ENCODE measurements at places on chromosomes 6 and 20.
A peak's percentile ranks its signal among the peaks of the same experiment; 100 is the strongest.

DNA sequence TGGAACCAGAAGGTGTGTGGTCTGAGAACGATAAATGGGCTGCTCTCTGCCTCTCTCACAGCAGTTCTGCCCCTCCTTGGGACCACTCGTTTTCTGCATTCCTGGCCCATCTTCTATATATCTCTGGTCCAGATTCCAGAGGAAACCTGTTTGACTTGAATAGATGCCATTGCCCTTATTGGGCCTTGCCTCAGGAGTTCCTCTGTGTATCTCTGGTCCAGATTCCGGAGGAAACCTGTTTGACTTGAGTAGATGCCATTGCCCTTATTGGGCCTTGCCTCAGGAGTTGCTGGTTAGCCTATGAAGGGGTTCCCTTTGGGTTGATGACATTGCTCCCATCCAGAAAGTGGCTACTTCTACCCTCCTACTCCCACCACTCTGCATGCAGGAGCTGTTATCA is 189.4 kb downstream of the SLC16A10 start:
- no peak for DNase-seq

GRCh38 chr6:167077241-167077932 is 45.5 kb upstream of the CCR6 start:
- DNase-seq, result no peak

DNA sequence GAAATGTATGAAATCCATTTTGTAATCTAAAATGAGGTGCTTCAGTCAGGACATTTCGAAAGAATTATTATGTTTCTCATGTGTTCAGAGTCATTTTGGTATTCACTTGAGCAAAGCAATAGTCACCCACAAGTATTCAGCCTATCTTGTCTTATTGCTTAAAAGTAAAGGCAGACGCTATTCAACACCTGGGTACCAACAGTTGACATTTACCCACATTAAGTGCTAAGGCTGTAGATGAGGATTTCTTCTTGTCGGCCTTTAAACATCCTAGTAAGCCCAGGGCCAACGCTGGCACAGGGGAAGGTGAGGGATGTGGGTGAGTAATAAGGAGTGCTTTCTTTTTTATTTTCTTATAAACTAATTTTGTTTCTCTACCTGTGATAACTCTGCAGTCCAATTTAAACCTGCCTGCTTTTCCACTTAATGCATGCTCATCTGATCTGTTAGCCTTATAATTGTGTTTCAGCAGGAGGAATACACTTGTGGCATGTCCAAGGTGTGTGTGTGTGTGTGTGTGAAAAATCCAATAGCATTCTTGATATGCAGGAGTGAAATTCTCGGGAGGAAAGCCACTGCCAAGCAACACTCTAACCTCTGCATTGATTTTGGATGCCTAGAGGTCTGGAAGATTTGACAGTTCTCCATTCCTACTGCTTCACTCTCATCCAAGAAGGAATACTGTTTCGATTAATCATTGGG is 252.0 kb downstream of the SOX4 start:
- DNase-seq, result no peak

GRCh38 chr6:120378582-120379220 is 955.6 kb downstream of the TBC1D32 start:
- no peak for DNase-seq

DNA sequence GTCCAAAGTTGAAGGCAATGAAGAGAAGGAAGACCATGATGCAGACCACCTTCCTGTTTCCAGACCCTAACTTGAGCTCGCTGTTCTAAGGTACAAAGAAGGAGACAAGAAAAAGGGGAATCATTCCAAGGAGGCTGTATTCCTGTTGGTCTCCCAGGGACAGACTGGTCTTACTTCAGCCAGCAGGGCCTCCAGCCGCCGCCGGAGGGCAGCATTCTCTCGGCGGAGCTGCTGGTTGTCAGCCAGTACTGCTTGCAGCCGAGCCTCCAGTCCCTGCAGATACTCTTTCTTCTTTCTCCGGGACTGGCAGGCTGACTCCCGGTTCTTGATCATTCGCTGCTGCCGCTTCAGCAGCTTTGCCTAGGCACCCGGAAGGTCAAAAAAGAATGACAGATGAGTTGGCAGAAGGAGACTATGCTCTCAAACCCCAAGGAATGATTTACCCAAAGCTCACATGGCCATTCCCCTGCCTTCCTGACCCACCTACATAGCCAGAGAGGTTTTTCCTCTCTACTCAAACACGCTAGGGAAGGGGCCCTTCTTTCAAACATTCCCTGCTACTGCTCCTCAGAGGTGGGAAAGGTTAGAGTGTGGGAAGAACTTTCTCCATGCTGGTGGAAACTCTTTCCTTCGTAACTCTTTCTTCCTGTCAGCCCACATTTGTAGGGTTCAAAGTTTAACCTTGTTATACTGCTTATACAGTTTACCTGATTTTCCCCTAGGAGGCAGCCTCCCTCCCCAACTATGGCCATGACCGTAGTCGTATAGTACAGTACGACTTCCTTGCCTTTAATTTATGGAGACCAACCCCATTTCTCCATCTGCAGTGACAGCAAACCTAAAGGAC is 9.0 kb downstream of the ATF6B start:
- DNase-seq, result peak; percentile 86

DNA sequence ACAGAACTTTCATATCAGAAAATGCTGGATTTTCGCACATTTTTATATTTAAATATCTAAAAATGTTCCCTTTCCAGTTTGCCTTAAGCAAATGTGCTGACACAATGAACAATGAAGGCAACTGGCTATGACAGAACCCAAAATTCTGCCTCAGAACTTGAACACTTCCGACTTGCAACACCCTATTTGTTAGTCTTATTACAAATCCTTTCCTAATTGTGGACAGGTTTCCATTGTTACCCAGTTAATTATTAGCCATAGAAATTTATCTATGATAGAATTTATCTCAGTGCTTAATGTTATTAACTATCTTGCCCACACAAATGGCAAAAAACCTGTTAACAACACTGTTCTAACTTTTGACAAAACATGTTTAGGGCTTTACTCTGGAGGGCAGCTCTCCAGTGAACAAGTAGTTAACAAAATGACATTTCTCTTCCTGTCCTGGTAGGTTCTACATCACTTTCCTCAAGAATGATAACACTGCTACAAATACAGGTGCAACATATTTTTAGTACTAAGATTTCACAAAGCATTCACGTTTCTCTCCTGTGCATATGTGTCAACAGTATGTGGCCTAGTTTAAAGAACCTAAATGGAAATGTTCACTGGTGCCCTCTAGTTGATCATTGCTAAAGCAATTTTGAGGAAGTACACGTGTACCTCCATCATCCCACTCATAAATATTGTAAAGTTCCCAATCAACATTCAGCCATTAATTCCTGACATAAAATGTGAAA is 58.4 kb downstream of the HIVEP2 start:
- DNase-seq, result peak; percentile 48

GRCh38 chr6:1896897-1897296 is 287.2 kb downstream of the FOXC1 start:
- no peak for DNase-seq

GRCh38 chr6:167470836-167471547 is 146.1 kb downstream of the TTLL2 start:
- DNase-seq, result no peak

DNA sequence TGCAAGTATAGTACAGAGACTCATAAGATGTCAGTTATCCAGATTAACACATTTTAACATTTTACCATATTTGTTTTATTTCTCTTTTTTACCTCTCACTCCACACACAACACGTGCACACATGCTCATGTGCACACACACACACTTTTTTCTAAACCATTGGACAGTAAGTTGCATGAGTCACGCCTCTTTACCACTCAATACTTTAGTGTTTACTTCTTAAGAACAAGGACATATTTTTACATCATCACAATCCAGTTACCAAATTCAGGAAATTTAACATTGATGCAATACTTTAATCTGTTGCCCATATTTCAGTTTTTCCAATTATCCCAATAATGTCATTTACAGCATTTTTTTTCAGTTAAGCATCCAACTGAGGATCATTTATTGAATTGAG is 109.0 kb downstream of the RIN2 start:
- peak; percentile 52 for DNase-seq

DNA sequence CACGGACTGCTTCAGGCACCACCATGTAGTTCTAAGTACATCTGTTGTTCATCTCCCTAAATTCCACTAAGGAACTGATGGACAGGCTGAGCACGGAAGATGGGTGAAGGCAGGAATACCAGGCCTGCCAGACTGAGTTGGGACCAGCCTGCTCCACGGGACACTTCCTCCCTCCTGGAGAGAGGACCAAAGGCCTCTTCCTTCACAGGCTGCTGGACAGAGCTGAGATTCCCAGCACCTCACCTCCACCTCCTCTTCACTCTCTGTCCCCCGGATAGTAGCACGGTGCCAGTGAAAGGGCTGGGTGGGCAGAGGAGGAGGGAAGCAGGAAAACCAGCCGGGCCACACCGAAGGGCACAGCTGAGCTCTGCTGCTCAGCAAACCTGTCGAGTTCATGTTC is 22.9 kb upstream of the TCFL5 start:
- no peak for DNase-seq

GRCh38 chr6:6821639-6822261 is 233.2 kb downstream of the LY86 start:
- DNase-seq, result no peak

GRCh38 chr6:5723841-5724691 is 282.7 kb downstream of the NRN1 start:
- no peak for DNase-seq

- no peak for DNase-seq
Measured at GRCh38 chr6:165615636-165616035, 47.4 kb downstream of the PDE10A start.

- no peak for DNase-seq
Measured at GRCh38 chr6:110034667-110035036, 56.5 kb downstream of the GPR6 start.

DNA sequence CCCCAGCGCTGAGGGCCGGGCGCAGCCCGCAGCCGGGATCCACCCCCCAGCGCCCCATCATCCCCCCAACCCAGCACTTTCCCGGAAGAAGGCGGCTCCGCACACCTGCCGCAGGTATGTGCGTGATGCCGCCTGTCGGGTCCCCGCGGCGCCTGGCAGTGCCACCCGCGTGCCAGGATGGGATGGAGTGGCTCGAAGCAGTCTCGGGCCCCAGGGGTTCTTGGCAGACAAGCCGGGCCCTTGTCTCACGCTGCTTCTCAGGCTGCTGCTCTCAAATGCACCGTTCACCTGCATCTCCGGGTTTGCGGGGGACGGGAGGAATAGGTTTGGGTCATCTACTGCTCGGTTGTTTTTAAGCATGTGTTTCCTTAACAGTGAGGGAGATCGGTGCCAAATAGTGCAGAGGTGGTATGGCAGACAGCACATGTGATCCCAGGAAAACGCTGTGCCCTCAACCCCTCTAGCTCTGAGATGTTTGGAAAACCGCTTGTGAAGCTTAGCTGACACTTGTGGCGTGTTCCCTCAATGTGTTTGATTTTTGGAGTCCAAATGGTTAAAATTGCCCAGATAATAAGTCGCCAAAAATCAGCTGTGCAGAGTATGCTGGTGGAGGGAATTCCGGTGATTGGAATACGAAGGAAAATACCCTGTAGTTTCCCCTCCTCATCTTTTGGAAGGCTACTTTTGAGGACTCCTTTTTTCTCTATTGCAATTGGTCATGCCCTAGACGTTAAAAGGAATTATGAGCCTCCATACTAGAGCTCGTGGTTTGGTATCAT is 926 bp downstream of the MYLIP start:
- peak; percentile 11 for DNase-seq

- DNase-seq, result no peak
Measured at GRCh38 chr6:35238843-35239289, 20.7 kb upstream of the ZNF76 start.

DNA sequence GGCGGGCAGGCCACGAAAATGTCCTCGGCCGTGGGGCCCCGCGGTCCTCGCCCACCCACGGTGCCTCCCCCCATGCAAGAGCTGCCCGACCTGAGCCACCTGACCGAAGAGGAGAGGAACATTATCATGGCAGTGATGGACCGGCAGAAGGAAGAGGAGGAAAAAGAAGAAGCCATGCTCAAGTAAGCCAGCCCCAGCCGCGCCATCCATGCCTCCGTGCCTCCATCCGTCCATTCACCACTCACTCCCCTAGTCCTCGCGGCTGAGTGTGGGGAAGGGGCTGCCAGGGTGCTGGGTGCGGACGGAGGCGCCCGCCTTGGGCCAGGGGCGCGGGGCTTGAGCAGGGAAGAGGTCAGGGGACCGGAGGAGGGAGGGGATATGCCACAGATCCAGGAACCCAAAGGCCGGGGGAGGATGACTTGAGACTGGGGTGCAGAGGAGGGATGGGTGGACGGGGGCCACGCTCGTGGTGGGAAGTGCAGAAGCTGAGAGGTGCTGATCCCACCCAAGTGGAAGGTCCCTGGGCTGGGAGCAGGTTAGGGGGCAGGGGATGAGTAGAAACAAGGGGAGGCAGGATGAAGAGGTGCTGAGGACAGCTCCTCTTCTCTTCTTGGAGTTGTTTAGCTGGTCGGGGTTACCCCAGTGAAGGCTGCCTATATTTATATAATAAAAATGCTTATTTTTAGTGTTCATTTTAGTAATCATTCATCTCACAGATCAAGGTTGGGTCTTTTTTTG is 825 bp downstream of the RIMS1 start:
- no peak for DNase-seq

DNA sequence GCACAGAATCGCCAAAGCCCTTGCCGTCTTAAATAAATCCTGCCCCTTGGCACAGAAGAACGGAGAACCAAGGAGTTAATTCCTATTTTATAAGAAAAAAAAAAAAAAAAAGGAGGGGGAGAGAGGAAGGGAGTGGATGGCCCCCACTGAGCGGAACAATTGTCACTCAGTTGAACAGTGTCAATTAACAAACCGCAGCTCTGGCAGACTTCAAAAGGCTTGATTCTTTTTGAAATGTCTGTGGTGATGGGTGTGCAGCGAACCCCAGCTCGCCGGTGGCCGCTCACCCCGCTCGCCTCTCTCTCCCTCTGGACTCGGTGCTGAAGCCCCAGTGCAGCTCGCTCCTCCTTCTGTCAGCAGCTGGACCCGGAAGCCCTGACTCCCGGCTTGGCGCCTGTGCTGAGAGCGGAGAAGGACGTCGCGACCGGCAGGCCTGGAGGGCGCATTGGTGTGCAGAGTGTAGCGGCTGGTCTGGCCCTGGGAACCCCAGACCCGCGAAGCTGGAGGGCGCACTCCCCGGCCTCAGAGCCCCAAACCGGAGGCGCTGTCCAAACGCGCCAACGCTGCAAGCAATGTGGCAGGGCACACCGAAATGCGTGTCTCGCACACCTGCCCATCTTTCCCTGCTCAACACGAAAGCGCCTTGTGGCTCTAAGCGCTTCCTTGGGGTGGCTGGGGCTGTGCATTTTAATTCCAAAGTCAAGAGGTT is 3.4 kb downstream of the LINC00237 start:
- peak; percentile 15 for DNase-seq

- DNase-seq, result peak; percentile 63
Measured at GRCh38 chr6:134198093-134198492, 119.8 kb downstream of the SGK1 start.

- peak; percentile 73 for DNase-seq
Measured at GRCh38 chr6:30915591-30915946, 1.5 kb downstream of the VARS2 start.

DNA sequence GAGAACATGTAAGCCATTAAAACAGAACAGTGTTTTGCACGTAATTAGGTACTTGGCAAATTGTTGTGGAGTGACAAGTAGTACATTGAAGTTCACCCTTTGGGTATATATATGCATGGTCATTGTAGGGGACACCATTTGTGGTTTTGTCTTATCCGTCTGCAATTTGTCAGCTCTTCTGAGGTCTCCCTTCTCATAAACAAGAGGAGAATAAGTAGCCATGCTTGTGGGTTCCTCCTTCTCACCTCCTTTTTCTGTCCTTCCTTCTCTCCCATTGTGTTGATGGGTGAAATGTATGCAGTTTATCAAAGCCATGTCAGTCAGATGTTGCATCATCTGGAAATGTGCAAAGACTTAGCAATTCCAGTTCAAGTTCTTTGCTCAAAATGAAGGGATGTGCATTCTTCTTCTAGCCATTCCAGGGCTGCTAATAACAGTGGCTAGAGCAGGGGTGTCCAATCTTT is 70.9 kb downstream of the QKI start:
- peak; percentile 32 for DNase-seq

- DNase-seq, result peak; percentile 67
Measured at GRCh38 chr6:150025201-150025917, at the start of gene RAET1L. Gene RAET1L (minus strand): TSS chr6:150025532. CDS start chr6:150025471, 61 bp downstream.
